Activated naive CD4-positive, alpha-beta T cell (primary cell): ENCODE measurements at places on chromosomes 16 and 17.

- no peak for DNase-seq
Observed at GRCh38 chr17:38907930-38908675, 17.3 kb upstream of the LASP1NB start.

DNA sequence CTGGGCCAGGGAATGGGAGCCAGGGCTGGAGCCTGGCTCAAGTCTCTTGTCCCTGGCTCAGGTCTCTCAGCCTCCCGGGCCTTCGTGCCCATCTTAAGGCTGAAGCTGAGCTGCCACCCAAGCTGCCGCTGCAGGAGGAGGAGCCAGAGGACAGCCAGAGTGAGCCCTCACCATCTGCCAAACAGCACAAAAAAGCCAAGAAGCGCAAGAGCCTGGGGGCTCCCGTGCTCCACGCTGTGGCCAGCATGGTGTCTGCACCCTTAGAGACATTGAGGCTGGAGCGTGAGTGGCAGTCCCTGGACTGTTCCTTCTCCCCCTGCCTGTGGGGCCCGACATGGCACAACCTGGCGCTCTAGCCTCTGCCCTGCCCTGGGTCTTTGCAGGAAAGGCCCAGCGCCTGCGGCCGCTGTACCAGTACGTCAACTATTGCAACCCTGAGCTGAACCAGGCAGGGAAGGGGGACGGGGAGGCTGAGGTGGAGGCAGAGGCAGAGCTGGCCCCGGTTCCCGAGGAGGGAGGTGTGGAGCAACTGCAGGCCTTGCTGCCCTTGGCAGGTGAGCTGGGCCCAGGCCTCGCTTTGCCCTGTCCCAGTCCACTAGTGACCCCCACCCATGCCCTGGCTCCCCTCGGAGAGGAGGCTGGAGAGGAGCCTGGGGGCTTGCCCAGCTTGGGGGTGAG, 1.3 kb downstream of the C16orf86 start:
- DNase-seq, result peak; percentile 67

DNA sequence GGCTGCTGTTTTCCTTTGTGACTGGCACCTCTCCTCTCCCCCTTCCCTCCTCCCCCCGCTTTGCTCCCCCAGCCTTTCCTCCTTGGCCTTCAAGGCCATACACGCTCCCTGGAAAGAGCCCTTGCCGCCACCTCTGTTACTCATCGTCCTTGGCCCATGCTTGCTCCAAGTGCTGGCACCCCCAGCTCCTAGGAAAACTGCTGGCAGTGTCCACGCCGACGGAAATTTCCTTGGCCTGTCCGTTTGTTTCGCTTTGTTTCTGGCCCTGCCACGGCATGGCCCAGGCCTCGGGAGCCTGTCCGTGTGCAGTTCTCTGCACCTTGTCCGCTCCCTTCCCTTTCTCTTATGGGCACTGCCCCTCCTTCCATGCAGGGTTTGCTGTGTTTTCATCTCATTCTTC, 18.0 kb downstream of the CA5A start:
- DNase-seq, result no peak

DNA sequence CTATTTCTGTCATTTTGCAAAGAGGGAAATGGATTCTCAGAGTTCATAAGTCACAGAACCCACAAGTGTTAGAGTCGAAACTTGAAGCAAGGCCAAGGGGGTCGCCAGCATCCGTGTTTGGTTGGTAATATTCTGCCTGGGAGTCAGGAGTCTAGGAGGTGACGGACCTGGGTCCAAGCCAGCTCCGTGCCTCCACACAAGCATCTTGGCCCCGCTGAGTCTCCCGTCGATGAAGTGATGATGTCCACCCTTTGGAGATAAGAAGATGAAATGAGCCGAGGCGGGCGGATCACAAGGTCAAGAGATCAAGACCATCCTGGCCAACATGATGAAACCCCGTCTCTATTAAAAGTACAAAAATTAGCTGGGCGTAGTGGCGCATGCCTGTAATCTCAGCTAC, 53.2 kb upstream of the TNRC6C start:
- DNase-seq, result no peak

DNA sequence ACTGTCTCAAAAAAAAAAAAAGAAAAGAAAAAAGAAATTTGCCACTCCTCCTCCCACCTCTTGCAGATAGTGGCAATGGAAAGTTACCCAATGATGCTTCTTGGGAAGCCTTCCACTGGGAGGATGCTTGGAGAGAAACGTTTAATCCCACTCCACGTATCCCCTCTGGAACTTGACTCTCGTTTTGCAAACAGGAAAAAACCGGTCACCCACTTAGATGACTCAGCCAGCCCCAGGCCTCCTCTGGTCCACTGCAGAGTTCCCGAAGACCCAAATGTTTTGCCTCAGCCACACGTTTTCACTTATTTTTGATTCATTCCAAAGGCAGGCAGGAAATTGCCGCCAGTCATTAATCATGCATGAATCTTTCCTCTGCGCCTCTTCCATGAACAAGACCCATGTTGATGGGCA, 9.3 kb upstream of the TNFRSF17 start:
- no peak for DNase-seq

DNA sequence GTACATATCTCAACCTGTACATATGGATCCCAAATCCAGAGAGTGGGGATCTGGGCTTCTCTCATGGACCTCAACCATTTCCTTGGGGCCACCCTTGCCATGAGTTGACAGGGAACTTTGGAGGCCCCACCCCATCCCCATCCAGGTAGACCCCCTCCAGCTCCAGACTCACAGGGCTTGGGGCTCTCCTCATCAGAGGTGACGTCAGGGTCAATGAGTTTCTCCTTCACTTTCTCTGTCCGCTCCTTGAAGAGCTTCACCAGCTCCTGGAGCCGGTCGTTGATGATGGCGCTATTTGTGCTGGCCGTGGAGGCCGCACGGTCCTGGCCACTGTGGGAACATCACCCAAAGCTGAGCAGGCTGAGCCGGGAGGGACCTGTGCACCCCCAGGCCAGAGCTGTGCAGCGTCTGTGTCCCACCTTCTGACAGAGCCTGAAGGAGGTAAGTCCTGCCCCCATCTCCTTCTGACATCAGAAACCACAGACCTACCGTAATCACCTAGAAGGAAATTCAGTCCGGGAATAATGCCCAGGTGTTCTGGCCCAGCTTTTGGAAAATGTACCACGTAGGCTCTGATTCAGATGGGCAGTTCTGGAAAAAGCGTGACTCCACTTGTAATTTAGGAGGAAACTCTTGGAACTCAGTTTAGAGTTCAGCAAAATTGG, 50.6 kb downstream of the CNGB1 start:
- no peak for DNase-seq

GRCh38 chr17:49294122-49294521, 63.5 kb upstream of the PHOSPHO1 start:
- no peak for DNase-seq

- DNase-seq, result no peak
Observed at GRCh38 chr16:23833960-23834685, 1.7 kb upstream of the PRKCB start.

GRCh38 chr17:38893607-38894006, 23.7 kb downstream of the LASP1 start:
- DNase-seq, result no peak

- DNase-seq, result no peak
Observed at GRCh38 chr17:38906460-38907228, 18.8 kb upstream of the LASP1NB start.

GRCh38 chr16:17302620-17303019, 168.1 kb downstream of the XYLT1 start:
- no peak for DNase-seq

GRCh38 chr17:65535777-65536572, 25.5 kb downstream of the AXIN2 start:
- no peak for DNase-seq

DNA sequence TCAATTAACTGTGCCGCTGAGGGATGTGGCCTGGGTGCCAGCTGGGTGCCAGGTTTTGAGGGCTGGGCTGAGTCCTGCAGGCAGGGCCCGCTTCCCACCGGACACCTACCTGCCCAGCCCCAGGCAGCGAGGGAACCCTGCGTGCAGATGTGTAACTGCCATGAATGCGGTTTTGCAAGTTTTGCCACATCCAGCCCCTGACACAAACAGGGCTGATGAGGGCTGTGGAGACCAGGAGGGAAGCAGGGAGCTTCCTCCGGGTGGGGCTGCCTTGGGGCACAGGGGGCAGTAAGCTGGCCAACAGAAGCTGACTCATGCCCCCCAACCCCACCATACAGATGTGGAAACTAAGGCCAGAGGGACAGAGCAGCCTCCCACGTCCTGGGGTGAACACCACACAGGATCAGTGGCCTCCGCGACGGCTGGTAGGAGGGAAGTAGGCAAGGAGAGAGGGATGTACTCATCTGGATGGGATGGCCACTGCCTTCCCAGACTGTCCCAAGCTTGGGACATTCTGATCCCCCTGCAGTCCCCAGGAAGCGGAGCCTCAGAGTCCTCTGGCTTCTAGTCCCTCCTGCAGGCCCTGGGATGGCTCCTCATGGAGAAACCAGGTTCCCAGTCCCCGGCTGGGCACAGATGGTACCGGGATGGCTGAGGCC, 1.6 kb downstream of the UBALD1 start:
- DNase-seq, result no peak

- DNase-seq, result no peak
Observed at GRCh38 chr17:43367737-43368242, 31.0 kb upstream of the ARL4D start.

DNA sequence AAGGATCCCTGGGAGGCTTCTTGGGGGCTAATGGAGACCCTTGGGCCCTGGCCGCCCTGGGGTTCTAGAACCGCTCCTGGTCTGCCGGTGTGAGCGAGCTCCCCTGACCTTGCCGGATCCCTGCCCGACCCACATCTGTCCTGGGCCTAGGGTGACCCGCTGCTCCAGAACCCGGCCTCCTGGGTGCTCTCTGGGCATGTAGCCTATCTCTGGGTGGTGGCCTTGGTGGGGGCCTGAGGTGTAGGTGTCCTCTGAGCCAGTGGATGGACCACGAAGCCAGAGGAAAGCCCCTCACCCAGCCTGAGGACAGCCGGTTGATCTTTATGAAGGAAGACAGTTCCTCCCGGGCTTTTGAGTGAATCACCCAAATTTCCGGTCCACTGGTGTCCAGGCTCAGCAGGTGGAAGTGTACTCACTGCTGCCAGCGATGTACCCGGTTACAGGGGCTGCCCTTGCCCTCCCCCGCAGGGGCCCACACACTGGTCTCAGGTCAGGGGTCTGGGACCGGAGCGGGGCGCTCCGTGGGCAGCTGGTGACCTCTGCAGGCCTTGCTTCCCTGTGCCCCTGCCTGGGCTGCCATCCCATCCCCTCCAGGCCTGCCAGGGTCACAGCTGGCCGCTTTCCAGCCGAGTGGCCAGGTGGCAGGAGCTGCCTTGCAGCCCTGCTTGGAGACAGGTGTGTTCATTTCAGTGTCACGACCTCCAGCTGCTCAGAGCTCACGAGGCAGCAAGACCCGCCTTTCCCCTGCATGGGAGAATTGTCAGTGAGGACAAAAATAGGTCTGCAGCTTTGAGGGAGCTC, 10.5 kb upstream of the GSE1 start:
- no peak for DNase-seq

DNA sequence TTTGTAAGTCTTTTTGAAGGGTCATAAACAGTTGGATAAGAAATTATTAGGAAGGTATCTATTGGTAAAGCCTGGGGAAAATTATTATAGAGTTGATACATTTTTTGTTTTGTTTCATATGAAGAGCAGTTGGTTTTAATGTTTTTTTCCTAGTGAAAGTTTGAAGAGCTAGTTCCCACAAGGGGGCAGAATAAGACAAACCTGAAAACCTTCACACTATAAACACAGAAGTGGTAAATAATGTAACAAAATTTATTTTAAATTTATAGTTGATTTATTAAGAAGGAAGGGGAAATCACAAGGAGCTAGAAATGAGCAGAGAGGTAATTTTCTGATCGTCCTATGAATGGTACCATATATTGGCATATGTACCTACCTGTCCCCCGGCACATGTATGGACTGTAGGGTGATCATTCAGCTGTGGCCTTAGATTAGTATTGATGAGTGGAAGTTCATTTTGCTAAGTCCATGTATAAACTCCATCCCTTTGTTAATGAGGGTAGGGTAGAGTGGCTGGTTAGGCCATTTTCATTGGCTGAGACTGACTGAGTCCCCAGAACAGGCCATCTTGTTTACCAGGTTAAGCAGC, 116.3 kb downstream of the TANC2 start:
- DNase-seq, result no peak

- no peak for DNase-seq
Observed at GRCh38 chr17:76599694-76600460, 14.2 kb upstream of the ST6GALNAC2 start.

GRCh38 chr17:21173543-21173942, 40.4 kb downstream of the TMEM11 start:
- DNase-seq, result no peak

DNA sequence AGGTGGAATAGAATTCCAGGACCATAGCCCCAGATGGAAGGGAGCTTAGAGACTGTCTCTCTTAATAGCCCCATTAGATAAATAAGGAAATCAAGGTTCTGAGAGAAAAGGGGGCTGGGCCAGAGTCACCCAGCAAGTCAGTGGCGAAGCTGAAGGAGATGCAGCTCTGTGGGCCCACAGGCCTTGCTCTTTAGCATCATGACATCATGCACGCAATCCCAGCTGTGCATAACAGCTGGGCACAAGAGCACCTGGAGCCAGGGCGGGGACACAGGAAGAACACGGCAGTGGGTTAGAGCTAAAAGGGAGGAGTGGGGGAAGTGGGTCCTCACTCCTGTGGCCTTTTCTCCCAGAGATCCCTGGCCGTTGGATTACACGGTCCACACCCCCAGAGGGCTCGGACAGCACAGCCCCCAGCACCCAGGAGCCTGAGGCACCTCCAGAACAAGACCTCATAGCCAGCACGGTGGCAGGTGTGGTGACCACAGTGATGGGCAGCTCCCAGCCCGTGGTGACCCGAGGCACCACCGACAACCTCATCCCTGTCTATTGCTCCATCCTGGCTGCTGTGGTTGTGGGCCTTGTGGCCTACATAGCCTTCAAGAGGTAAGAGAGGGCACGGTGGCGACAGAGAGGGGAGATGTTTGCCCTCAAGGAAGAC, 15.1 kb downstream of the NGFR start:
- DNase-seq, result no peak

DNA sequence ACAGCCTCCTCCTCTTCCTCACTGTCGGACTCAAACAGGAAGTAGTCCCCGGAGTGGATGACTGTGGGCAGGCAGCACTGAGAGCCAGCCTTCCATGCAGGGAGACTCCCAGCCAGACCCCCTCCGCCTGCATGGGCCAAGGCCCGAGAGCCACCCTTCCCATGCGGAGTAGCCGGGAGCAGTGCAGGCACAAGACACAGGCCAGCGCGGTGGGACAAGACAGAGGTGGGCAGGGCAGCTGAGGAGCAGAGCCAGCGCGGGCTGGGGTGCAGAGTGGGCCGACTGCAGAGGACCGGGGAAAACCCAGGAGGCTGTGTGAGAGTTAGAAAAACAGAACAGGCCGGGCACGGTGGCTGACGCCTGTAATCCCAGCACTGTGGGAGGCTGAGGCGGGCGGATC, 17.6 kb downstream of the CTU2 start:
- no peak for DNase-seq

- DNase-seq, result no peak
Observed at GRCh38 chr17:6523809-6524355, 32.5 kb downstream of the PITPNM3 start.
